ENCODE measurements at places on chromosomes 7 and 10.

GRCh38 chr10:36183056-36183455, 541.0 kb upstream of the FZD8 start:
- no peak for DNase-seq

DNA sequence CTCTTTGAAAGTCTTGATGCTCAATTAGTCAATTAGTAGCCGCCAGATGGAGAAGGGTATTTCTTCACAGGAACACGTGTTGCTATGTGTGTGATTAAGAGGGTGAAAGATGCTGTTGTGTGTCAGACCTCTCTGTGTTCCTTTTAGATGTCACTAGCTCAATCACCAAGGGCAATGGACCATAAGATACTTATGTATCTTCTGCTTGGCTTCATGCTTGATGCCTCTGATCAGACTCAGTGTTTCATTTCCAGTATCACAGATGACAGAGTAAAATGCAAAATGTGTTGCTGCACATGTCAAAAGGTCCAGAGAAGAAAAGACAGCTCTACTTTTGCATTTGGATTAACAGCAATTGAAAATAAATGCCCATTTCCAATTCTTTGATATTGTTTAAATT, 865.9 kb downstream of the CNTNAP2 start:
- DNase-seq: no peak

DNA sequence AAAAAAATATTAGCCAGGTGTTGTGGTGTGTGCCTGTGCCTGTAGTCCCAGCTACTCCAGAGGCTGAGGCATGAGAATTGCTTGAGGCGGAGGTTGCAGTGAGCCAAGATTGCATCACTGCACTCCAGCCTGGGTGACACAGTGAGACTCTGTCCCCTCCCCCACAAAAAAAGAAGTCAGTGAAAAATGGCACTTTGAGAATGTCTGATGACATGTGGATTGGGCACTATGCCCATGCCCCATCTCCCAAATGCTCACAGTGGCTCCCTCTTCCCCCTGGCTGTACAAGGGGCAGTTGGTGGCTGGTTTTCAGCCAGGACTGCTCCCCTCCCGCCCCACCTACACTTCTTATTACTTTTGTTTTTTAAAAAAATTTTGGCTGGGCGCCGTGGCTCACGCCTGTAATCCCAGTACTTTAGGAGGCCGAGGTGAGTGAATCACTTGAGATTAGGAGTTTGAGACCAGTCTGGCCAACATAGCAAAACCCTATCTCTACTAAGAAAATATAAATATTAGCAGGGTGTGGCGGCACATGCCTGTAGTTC, 26.1 kb downstream of the IL15RA start:
- peak; percentile 63 for DNase-seq

GRCh38 chr10:22713853-22714478, 412 bp downstream of the PIP4K2A start:
- no peak for DNase-seq

DNA sequence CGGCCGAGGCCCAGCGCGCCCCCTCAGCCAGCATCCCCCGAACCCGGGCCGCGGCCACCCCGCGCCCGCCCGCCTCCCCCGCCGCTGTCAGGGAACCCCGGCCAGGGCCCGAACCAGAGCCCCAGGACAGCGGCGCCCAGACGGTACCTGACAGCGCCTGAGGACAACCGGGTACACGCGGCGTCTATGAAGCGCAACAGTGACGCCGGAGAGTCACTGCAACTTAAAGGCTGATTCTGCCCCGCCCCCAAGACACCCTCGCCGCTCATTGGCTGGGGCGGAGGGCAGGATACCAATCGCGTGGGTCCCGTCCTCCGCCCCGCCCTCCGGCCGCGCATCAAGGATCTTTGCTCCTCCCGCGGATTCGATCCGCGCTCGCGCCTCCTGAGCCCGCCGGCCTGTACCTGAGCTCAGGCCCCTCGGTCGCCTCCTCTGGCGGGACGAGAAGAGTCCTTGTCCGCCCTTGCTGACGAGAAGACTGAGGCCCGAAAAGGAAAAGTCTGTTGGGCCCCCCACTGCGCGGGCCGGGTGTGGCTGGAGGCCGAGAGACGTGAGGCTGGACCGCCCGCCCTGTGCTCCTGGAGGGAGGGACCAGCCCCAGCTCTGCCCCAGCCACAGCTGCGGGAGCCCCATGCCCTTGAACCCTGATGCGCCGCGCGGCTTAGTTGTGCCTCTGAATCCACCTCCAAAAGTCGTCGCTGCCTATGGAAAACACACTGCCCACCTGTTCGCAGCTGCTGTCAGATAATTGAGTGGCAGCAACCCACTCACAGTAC, at the start of gene OAT:
Gene OAT (minus strand): TSS at position 198 of the 776 bp plus-strand sequence. CDS start 6,752 bp downstream, outside the sequence.
- DNase-seq: peak; percentile 81

DNA sequence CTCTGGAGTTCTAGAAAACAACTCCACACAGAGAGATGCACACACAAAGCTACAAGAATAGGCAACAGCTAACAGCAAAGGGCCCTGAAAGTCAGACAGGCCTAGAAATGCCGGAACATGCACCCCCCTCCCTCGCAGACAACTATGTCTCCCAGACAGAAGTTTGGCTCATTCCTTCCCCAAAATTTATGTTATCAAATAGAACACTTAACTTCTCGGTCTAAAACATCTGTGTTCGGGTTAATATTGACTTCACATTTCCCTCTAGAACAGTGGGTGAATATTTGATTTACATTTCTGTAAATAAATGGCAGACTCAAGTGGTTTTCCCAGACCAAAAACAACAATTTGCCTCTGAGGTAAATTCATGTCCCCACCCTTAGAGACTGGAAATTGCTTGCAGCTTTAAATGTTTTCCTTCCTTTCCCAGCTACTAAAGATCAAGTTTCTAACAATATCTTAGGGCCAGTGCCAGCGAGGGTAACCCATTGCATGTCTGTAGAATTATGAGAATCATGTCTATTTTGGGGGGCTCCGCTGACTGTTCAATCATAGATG, 92.5 kb upstream of the INHBA start:
- DNase-seq: no peak

- no peak for DNase-seq
These were observed 184.9 kb upstream of the GNAI1 start for GRCh38 chr7:79949778-79950177.

- DNase-seq: no peak
These were observed 5.8 kb downstream of the LIPA start for GRCh38 chr10:89245802-89246201.

DNA sequence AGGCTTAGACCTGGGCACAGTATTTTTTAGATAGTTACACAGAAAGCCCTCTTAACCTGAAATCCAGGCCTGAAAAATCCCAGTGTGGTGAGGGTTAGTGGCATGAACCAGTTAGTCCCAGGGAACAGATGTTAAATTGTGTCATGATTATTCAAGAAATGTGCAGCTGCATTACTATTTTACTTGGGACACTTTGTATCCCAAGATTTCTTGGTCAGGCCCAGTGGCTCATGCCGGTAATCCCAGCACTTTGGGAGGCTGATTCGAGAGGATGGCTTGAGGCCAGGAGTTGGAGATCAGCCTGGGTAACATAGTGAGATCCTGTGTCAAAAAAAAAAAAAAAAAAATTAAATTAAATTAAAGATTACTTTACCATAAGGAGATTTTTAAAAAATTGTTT, 36.0 kb upstream of the OTUD1 start:
- DNase-seq: no peak

DNA sequence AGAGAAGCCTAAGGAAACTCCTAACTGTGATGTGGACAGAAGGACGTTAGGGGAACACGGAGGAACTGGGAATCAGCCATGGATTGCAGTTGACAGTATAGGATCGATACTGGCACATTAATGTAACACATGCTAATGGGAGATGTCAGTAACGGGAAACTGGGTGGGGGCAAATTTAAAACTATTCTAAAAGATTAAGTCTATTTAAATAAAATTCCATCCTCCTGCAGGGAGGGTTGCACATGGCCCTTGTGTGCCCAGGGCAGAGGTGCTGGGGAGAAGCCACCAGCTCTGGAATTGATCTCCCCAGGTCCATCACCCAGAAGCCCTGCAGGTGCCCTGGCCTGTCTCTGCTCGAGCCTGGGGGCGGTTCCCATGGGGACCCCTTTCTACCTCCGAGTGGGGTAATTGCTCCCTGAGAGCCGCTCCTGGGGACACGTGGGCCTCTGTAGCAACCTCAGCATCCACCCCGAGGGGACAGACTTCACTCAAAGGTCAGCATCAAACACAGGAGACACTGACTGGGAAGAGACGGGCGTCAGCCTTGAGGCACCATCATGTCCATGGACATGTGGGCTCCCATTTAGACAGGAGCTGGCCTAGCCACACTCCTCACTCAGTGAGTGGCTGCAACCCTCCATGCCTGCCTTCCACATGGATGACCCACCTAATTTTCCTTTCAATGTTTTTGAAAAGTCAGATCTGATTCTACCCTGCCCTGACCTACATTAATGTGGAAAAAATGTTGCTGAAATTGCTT, 21.1 kb downstream of the SCART1 start:
- no peak for DNase-seq

GRCh38 chr7:121084748-121085336, 96.3 kb downstream of the CPED1 start:
- peak; percentile 67 for DNase-seq
